ENCODE measurements at places on chromosomes 7 and 10. TPM values are rescaled to one million over a fixed set of nuclear protein-coding genes. Genes with fewer than 3 reads are reported as not detected.

GRCh38 chr7:42315631-42316030 lies 78.6 kb upstream of the GLI3 start:
- DNase-seq: no peak

DNA sequence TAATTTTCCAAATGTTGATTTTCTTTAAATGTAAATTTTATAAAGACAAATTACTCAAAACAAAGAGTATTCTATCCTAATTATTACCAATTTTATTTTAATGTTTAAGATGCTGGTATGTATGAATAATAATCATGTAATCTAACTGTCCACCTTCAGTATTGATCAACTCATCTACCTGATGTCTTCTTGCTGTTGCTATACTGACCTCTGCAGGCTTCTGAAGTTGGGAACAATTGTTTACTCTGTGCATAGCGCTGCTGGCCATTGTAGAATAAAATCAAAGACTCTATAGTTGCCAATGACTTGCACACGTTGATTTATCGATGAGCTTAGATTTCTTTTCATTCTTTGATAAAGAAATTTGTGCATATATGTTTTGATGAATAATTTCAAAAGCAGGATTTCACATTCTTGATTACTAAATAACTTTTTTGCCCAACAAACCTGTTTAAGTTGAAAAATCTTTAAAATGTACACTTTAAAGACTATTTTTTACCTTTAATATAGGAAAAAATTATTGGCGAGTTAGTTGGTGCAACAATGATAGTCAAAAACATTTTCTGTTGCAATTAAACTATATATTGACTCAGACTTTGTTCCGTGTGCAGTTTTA lies 282.3 kb downstream of the TFEC start:
- DNase-seq: peak; percentile 36

The CALML5 gene
- total RNA-seq: not detected

The DENND10 gene
- 47.5 TPM for total RNA-seq

The GDF2 gene
- total RNA-seq: not detected
